ENCODE measurements at places on chromosomes 12 and 14.

DNA sequence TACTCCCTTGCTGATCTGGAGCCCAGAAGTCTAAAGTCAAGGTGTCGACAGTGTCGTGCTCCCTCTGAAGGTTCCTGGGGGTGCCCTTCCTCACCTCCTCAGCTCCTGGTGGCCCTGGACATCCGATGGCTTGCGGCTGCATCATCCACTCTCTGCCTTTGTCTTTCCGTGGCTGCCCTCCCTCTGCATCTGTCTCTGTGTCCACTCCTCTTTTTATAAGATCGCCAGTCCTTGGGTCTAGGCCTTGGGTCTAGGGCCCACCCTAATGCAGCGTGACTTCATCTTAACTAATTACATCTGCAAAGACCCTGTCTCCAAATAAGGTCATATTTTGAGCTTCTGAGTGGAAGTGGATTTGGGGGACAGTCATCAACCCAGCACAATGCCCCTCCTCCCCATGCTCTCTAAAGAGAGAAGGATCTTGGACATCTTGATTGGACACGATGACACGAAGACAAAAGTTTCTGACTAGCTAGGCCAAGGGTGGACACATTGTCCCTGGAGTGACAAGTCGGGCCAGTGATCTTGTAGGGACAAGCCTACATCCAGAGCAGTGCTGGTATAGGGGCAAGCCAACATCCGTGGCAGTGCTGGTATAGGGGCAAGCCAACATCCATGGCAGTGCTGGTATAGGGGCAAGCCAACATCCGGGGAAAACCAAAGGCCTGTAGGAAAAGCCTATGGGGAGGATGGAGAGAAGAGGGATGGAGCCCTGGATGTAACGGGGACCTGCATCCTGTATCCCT, 93.9 kb upstream of the DIO3 start:
- DNase-seq: no peak

GRCh38 chr12:68397566-68398158, 65.5 kb upstream of the MDM1 start:
- no peak for DNase-seq

- no peak for DNase-seq
Observed at GRCh38 chr12:53231921-53232645, at the start of gene RARG. RARG (minus strand) TSS chr12:53232209; CDS start chr12:53227545, 4,664 bp downstream.

GRCh38 chr14:100440207-100440631, 117.1 kb downstream of the SLC25A47 start:
- DNase-seq: peak; percentile 52

- DNase-seq: no peak
Observed at GRCh38 chr12:68235576-68235975, 10.0 kb upstream of the IL26 start.

- no peak for DNase-seq
Observed at GRCh38 chr14:69040353-69040752, 61.3 kb upstream of the ACTN1 start.

GRCh38 chr12:91377436-91377835, 194.8 kb upstream of the DCN start:
- no peak for DNase-seq

- DNase-seq: no peak
Observed at GRCh38 chr12:129821964-129822363, 81.9 kb downstream of the TMEM132D start.

DNA sequence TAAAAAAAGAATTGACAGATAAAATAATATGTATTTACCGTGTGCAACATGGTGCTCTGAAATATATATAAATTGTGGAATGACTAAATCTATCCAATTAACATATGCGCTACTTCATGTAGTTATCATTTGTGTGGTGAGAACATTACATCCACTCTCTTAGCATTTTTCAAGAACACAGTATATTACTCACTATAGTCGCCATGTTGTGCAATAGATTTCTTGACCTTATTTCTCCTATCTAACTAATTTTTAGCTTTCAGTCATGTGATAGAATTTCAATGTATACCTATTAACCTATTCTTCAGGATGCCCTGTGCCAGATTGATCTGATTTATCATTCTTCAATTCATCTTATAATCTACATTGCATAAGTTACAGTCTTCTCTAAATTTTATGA, 178.6 kb downstream of the BCAT1 start:
- no peak for DNase-seq

DNA sequence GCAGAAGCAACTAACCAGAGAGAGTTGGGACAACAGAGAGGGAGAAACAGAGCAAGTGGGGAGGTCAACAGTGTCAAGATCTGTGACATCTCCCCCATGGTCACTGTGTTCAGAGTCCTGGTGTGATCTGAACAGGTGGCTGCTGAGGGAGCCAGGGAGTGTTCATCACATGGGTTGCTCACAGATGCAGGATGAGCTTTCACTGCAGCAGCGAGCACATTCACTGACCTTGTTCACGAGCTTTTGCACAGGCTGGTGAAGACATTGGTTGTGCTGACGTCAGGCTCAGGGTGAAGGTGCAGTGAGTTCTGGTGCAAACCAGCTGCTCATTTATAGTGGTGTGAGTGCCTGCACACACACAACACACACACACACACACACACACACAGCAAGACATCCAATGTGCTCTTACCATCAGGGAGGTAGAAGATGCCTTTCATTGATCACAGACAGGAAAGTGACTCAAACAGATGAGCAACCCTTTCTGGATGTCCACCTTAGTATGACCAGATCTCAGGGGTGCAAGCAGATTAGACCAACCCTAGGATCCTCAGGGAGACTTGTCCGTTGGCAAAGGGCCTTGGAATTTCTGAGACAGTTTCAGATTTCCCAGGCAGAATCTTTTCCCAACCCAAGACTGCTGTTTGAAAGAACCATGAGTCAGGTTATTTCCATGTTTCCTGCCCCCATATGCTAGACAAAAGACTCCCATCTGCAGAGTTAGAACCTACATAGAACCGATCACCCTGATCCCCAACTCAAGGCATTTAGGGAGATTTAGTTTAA, 44.3 kb upstream of the OR10AD1 start:
- DNase-seq: no peak

DNA sequence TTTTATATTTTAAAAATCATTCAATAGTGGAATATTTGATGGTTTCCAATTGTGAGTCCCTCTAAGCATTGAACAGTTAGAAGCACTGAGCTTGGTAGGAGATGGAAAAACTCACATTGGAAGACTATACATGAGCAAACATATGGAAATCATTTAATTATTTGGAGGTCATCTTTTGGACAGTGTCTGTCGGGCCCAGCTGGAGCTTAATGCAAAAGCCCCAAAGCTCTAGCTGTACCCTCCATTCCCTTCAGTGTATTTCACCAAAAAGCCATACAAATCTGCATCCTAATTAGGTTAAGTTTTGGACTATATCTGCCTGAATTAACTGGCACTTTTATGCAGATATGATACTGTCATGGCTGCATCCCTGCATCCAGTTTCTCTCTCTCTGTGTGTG, 365.7 kb downstream of the FLRT2 start:
- DNase-seq: no peak

- no peak for DNase-seq
Observed at GRCh38 chr14:50669441-50669986, 1.4 kb upstream of the SAV1 start.

GRCh38 chr14:88181072-88181471, 142.0 kb downstream of the KCNK10 start:
- DNase-seq: no peak

DNA sequence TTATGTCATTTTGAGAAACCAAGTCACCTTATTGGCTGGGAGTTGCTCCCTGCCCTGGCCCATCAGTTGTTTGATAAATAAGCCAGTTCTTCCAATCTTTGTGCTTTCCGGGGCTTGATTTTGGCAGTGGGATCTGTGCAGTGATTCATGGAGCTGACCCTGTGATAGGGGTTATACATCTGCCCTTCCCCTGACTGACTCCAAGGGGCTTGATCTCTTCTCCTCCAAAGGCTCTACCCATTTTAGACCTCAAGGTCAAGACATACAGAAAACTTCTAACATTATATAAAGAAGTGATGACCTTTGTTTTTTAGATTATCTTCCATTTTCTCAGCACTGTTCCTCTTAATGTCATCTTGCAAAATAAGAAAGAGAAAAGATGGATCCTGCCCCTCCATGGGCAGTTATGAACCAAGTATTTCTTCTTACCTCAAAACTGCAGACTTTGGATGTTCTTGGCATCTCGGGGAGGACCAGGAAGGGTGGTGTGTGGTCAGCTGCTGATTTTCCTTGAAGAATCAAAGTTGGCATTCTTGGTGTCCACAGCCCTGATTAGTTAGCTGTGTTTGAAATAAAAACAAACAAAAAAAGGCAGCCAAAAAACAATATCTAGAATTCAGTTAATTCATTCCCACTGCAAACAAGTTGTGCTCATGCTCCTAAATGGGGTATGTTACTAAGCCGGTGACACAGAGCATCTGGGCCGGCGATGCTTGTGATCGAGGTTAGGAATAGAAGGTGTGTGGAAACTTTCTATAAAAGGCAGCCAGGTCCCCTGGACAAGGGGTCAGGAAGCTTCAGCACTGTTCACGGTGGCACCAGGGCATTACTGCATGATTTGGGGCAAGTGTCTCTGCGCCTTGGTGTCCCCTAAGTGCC, 120.2 kb downstream of the SAMD4A start:
- DNase-seq: no peak

- no peak for DNase-seq
Observed at GRCh38 chr14:59282378-59282765, 93.9 kb downstream of the DAAM1 start.

DNA sequence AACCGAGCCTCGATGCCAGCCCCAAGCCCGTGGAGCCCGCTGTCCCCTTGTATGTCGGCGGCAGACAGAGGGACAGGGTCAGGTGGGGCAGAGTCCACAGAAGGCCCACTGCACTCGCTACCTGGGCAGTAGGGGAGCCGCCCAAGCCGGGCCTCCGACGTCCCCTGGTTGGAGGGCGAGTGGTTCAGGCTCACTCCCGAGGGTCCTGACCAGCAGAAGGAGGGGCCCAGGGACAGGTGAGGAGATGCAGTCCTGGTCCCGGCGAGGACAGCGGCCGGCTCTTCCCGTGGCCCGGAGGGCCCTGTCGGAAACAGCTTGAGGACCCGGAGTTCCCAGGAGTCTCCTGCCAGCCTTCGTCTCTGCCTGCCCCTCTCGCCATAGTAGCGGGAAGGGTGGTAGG, 216.7 kb upstream of the SFSWAP start:
- DNase-seq: no peak

- DNase-seq: no peak
Observed at GRCh38 chr12:112468046-112468445, 49.3 kb downstream of the PTPN11 start.

DNA sequence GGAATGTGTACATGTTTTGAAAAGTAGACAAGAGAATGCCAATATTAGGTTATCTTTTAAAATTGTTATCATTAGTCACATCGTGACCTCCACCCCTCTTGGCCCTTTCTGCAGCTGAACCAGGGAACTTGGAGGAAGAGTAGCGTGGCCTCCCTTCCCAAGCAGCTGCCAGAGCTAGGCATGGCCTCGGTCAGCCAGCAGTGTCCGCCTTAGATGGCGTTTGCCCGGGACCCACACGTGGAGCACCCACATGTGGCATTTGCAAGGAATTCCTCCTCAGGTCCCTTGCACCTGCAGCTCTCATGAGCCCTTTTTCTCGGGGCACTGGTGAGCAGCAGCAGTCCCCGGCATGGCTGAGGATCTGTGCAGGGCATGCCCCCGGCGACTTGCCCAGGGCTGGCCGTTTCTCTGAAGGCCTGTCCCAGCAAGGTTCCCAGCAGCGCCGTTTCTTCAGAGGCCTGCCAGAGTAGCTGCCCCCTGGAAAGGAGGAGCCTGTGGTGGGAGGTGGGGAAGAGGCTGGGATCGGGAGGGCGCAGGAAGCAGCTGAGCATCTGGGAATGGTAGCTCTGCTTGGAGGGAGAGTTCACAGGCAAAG, 10.8 kb downstream of the JDP2 start:
- DNase-seq: no peak

Data from epithelial cell of proximal tubule (primary cell).